ENCODE measurements at places on chromosomes 6 and 20. TPM values are rescaled to one million over a fixed set of nuclear protein-coding genes. Genes with fewer than 3 reads are reported as not detected.

DNA sequence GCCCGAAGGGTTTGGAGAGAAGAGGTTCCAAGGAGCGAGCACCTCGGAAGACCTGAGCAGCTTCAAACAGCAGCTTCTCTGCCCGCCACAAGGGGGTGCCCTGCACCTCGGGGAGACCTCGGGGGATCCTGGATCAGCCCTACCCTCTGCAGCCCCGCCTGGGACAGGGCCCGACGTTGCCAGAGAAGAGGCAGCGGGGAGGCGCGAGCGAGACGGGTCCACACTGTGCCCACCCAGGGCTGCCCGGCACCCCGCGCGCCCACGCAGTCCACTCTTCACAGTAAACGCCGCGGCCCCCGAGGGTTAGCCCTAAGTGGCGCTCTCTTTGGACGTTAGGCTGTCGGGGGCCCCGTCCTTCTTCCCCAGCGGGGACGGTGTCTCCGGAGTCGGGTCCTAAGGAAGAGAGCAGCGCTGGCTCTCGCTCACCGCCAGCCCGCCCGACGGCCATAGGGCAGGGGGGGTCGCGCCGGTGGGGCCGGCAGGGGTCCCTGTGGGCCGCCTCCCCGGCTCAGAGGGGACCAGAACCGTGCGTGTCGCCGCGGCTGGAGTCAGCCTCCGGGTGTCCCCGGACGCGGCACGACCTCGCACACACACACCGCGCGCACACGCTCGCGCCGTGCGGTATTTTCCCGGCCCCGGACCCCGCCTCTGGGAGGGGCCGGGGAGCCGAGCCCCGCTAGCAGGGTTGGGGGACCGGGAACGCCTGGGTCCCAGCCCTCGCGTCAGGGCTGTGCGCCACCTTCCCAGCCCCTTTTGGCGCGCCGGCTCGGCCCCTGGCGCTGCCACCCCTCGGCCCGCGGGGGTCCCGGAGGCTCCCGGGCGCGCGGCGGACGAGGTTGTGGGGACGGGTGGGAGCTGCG is 929 bp downstream of the CDH22 start:
- no peak overlapping the region for H3K27ac ChIP-seq
- H3K36me3 ChIP-seq: no peaks in the 10 kb centered on the region
- peak; percentile 50 for DNase-seq
- H3K4me1 ChIP-seq: peaks cover 7% of the 10 kb centered on the region
- peaks cover 100% of the 10 kb centered on the region for H3K27me3 ChIP-seq
- H3K4me3 ChIP-seq: peak overlapping the region; percentile 54

Gene TBXT
- not detected for total RNA-seq

- no peaks in the 10 kb centered on the region for H3K36me3 ChIP-seq
- H3K27ac ChIP-seq: no peak overlapping the region
- H3K4me1 ChIP-seq: peaks cover 5% of the 10 kb centered on the region
- no peak for DNase-seq
- H3K4me3 ChIP-seq: no peak overlapping the region
Measured at GRCh38 chr20:23311947-23312506, 38.6 kb upstream of the NXT1 start.

Gene CD24
- 466 TPM for total RNA-seq

DNA sequence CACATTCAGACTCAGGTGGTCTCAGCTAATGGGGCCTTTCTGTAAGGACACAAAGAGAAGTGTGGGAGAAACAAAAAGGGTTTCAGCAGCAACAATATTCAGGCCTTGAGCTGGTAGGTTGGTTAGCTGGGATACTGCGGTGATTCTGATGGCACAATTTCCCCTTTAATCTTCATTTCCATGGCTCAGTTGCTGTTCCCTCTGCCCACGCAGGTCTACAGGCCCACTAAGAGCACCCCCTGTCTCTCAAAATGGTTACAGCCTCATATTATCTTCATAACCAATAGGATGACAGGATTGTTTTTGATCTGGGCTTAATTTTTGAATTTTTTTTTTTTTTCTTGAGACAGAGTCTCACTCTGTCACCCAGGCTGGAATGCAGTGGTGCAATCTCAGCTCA is 48.9 kb downstream of the MYB start:
- peaks cover 18% of the 10 kb centered on the region for H3K4me1 ChIP-seq
- no peak overlapping the region for H3K4me3 ChIP-seq
- no peaks in the 10 kb centered on the region for H3K27me3 ChIP-seq
- H3K36me3 ChIP-seq: no peaks in the 10 kb centered on the region
- DNase-seq: no peak

Gene EMILIN3
- 1.5 TPM for total RNA-seq

DNA sequence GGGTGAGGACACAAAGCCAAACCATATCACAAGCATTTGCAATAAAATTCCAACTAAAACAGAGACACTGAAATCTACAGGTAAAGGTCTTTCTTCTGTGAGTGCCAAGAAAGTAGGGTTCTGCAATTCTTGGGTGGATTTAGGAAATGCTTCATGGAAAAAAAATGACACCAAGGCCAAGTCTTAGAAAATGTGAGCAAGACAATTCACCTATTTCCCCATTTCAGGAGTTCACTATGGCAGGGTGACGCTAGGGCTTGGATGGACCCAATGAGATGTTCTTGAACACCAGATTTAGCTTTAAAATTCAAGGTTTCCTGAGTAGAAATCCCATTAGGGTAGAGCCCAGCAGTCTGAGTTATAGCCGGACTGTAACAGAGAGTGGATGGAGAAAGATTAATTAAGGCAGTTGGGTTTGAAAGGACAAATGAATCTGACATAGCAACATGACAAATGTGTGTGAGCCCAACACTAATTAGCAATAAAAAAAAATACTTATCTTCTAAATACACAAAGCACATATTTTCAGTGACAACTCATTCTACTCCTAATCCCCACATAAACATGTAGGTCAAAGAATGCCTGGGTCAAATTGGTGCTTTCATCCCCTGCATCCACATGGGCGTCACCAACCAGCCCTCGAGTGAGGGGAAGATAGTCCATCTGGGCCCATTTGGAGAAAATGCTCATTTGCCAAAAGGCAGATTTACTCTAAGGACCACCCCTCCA is 180.4 kb upstream of the JARID2 start:
- no peaks in the 10 kb centered on the region for H3K36me3 ChIP-seq
- no peaks in the 10 kb centered on the region for H3K4me1 ChIP-seq
- H3K27ac ChIP-seq: peak overlapping the region; percentile 49
- no peaks in the 10 kb centered on the region for H3K27me3 ChIP-seq

- no peaks in the 10 kb centered on the region for H3K36me3 ChIP-seq
- no peaks in the 10 kb centered on the region for H3K27me3 ChIP-seq
- no peaks in the 10 kb centered on the region for H3K4me1 ChIP-seq
- DNase-seq: no peak
- no peak overlapping the region for H3K4me3 ChIP-seq
Measured at GRCh38 chr6:151719070-151719469, 88.4 kb upstream of the ESR1 start.

Gene EPPIN
- not detected for total RNA-seq

GRCh38 chr6:122753688-122754056 is 25.8 kb upstream of the FABP7 start:
- H3K4me3 ChIP-seq: no peak overlapping the region
- no peak overlapping the region for H3K27ac ChIP-seq

DNA sequence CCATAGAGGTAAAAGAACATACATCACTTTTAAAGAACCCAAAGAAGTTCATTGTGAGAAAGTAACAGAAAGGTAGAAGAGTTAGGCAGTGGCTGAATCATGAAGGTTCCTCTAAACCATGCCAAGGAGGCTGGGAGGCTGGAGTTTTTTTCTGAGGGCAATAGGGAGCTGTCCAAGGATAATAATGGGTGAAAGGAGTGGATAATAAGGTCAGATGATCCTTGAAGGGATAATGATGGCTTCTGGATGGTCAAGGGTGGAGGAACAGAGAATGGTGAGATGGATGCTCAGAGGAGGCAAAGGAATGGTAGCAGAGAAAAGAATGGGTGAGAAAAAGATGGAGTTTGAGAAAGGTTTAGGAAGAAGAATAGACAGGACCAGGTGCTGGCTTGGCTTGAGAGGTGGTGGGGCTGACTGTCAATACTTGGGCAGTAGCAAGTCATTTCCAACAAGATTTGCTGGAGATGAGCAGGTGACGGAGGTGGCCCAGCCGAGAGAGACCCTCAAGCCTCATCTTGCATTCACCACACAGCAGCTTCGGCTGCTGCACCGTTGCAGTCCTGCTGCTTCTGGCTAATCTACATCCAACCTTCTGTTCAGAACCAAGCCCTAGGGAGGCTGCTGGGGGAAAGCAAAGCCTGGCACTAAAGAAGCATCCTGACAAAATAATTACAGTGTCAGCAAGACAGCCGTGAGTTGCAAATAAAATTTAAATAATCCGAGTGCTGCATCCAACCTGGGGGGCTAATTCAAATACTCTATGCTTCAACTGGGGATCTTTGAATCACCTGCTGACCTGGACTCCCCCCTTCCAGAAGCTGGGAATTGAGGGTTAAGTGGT is 131.2 kb upstream of the KCNG1 start:
- no peak for DNase-seq
- no peak overlapping the region for H3K4me3 ChIP-seq
- peaks cover 6% of the 10 kb centered on the region for H3K27me3 ChIP-seq
- H3K4me1 ChIP-seq: no peaks in the 10 kb centered on the region

Gene ADGRF5
- 1.5 TPM for total RNA-seq

GRCh38 chr6:48206091-48206490 is 95.1 kb upstream of the PTCHD4 start:
- H3K4me1 ChIP-seq: no peaks in the 10 kb centered on the region
- no peak overlapping the region for H3K4me3 ChIP-seq
- no peak for DNase-seq
- no peaks in the 10 kb centered on the region for H3K36me3 ChIP-seq
- H3K27ac ChIP-seq: no peak overlapping the region

Gene RFX6
- total RNA-seq: 3.8 TPM

Gene HLA-DQB1
- total RNA-seq: 1.1 TPM

GRCh38 chr20:6887966-6888365 is 120.5 kb downstream of the BMP2 start:
- no peaks in the 10 kb centered on the region for H3K36me3 ChIP-seq
- no peak overlapping the region for H3K4me3 ChIP-seq
- no peaks in the 10 kb centered on the region for H3K27me3 ChIP-seq
- H3K27ac ChIP-seq: no peak overlapping the region

GRCh38 chr6:132733814-132734213 is 20.0 kb upstream of the VNN1 start:
- no peak overlapping the region for H3K27ac ChIP-seq
- no peaks in the 10 kb centered on the region for H3K27me3 ChIP-seq
- H3K4me1 ChIP-seq: no peaks in the 10 kb centered on the region
- H3K4me3 ChIP-seq: no peak overlapping the region

- peaks cover 6% of the 10 kb centered on the region for H3K4me1 ChIP-seq
- no peak overlapping the region for H3K27ac ChIP-seq
- no peaks in the 10 kb centered on the region for H3K36me3 ChIP-seq
Measured at GRCh38 chr20:9978397-9979004, 56.3 kb upstream of the ANKEF1 start.

Gene MLN
- total RNA-seq: not detected

- H3K4me1 ChIP-seq: no peaks in the 10 kb centered on the region
- no peaks in the 10 kb centered on the region for H3K27me3 ChIP-seq
- H3K27ac ChIP-seq: no peak overlapping the region
- H3K4me3 ChIP-seq: no peak overlapping the region
- no peaks in the 10 kb centered on the region for H3K36me3 ChIP-seq
- DNase-seq: no peak
Measured at GRCh38 chr6:10030942-10031537, 383.8 kb downstream of the TFAP2A start.

DNA sequence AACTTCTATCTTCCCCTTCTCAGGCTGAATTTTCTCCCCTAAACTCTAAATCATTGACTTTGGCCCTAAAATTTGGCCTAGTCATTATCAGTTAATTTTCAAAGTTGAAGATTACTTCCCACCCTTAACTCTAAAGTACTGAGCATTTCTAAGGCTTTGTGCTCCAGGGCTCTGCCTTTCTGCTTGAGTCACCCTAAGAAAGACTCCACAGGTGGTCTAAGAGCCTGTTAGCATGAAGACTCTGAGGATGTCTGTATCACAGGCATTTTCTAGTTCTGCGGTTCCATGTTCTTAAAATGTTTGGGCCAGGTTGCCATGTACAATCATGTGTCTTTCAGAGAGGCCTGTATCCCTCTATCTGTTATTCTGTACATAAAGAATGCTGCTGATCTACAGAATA is 808.1 kb upstream of the MANEA start:
- H3K4me1 ChIP-seq: no peaks in the 10 kb centered on the region
- H3K27me3 ChIP-seq: no peaks in the 10 kb centered on the region
- H3K4me3 ChIP-seq: no peak overlapping the region
- DNase-seq: no peak

DNA sequence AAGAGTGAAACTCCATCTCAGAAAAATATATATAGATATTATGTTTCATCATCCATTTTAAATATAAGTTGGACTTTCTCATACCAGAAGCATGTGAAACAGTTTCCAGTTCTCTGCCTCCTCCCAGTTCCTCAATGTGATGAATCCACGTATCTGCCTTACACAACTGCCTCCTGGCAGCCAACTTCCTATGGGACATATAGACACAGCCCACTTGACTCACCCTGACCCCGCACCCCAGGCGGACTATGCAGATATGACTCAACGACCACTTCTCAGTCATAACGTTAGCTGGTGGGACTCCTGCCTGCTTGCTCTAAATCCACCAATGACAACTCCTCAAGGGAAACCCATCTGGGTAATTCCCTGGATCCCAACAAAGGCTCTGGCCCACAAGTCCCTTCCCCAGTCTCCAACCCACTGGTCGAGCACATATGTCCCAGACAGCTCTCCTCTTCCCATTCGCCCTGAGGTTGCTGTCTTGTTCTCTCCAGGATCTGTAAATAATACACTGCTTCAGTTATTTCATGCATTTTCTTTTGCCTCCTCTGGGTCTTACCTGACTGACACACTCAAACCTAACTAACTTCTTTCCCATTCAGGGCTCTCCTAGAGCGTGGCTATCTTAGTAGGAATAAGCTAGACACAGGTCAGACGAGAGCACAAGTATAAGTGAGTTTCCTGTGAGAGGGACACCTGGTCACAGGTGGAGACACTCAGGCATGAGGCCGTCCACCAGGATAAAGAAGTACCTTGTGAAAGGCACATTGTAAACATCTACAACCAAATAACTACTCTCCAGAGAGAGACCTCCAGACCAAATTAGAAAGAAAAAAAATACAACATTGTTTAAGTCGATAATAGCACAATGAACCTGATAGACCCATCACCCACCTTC is 548.5 kb downstream of the CD83 start:
- no peaks in the 10 kb centered on the region for H3K36me3 ChIP-seq
- DNase-seq: peak; percentile 15
- no peaks in the 10 kb centered on the region for H3K4me1 ChIP-seq
- H3K27ac ChIP-seq: no peak overlapping the region

All from transverse colon (tissue), 4 donors.